B cell (primary cell): ENCODE measurements at places on chromosomes 4 and X.

- no peak for DNase-seq
These were observed 21.2 kb upstream of the IRAK1 start for GRCh38 chrX:154040863-154041262.

DNA sequence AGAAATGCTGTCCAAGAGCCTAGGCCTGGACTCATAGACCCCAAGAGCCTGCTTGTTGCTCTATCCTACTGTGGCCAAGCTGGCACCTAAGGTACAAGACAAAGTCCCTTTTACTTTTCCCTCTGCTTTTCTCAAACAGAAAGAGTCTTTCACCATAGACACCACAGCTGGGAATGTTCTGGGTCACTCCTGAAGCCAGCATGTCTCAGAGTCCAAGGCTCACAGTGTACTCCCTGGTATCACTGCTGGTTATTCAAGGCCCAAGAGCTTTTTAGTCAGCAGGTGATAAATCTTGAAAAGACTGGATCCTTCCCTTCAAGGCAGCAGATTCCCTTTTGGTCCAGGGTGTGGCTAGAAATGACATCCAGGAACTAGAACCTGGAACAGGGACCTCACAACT, 328.8 kb downstream of the IQCM start:
- no peak for DNase-seq

DNA sequence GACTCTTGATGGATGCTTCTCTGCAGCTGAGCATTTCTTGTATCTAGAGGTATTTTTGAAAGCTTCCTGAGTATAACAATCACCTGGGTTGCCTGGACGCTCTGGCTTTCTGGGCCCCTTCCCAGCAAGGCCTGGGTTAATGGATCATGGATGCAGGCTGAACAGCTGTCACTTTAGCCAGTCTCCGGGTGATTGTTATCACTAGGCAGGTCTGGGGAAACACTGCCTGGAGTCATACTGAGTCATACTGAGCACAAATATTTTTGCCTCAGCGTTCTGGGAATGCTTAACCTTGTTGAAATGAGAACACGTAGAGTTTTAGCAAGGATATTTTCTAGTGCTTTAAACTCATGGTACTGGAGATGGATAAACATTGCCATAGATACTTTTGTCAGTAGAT, 102.6 kb downstream of the PHEX start:
- no peak for DNase-seq

DNA sequence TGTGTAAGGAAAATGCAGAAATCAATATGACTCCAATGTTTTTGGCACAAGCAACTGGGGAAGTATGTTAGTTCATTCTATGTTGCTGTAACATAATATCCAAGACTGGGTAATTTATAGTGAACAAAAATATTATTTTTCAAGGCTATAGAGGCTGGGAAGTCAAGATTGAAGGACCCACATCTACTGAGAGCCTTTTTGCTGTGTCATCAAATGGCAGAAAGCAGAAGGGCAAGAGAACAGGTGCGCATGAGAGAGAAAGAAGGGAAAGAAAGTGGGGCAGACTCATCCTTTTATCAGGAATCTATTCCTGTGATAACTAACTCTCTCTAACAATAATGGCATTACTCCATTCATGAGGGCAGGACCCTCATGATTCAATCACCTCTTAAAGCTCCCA, 237.2 kb downstream of the FAT4 start:
- DNase-seq, result no peak

DNA sequence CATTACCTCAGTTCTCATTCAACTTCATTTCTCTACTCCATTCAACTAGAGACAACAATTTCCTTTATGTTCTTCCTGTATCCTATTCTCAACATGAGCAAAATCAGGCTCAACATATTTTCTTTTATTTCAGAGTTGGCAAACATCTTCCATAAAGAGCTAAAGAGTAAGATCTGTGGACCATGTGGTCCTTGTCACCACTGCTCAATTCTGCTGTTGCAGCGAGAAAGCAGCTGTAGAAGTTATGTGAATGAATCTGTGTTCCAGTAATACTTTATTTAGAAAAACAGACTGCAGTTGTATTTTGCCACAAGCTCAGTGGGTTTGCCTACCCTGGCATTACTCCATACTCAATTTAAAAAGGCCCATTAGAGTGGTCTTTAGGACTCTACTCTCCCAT, 2057.3 kb downstream of the ARAP2 start:
- no peak for DNase-seq

DNA sequence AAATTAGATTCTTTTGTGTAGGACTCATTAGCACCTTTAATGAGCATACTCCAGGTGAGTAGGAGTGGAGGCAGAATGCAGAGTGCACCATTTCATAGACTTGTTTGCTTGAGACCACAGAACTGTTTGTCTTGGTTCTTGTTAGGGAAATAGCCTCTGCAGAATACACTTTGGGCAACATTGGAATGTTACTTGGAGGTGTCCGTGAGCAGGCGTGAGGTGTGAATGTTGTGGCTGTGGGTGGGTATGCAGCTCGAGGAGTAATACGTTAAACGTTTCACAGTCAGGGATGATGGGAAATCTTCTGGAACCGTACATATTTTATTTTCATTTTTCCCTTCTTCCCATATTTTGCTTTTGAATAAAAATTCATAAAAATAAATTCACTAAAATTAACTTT, 31.6 kb downstream of the PAQR3 start:
- DNase-seq, result no peak

DNA sequence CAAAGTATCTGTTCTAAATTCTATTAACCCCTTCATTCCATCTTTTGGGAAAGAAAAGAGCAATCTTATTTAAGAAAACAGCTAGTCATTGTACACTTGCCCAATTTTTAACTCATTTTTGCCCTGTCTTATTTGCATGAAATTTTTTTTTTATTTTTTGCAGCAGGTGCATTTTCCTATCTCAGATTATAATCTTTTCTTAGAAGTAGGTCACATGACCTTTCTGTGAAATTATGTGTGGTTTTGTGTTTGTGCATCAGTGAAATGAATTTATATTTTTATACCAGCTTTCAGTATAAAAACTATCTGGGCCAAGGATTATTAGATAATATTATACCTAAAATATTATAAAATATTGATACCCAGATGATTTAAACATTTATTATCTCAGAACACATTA, 145.6 kb downstream of the INPP4B start:
- DNase-seq, result no peak

- DNase-seq, result no peak
These were observed 103.5 kb downstream of the TNIP2 start for GRCh38 chr4:2652415-2653160.

- no peak for DNase-seq
These were observed 116.1 kb downstream of the MAPK10 start for GRCh38 chr4:86243750-86244149.

- DNase-seq, result no peak
These were observed 32.2 kb downstream of the DCK start for GRCh38 chr4:71025654-71026053.
